ENCODE measurements at places on chromosomes 1 and 21.
A peak's percentile ranks its signal among the peaks of the same experiment; 100 is the strongest.

GRCh38 chr1:4660917-4661594, 6.6 kb downstream of the AJAP1 start:
- no peak for DNase-seq

DNA sequence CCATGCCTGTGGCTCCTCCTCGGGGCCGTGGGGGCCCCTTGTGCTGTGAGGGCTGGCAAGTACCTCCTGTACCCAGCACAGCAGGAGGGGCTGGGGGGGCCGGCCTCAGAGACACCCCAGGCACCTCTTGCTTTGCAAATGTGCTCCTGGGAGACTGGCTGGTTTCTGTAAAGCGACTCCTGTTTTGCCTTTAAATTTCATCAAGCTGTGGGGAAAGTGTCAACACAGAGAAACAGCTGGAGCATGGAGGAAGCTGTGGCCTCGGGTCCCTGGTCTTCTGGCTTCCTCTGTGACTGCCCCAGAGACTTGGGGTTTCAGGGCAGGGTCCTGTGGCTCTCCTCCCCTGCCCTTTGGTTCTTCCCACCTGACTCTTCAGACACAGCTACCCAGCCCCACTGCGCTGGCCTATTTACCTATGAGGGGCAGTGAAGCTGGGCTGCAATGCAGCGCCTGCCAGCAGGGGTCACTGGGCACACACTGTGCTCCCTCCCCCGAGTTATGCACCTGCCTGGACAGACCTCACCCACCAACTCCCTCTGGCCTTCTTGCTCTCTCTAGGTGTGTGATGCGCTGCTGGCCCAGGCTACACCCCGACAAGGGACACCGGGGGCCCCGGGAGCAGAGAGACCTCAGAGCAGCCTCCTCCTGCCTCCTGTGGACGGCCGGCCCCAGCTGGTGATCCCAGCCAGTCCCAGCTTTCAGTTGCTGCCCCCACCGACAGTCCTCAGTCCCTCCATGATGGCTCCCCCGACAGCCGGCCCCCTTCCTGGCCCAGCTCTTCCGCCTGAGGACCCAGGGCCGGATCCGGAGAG, 17.6 kb upstream of the PEX10 start:
- DNase-seq, result peak; percentile 28

DNA sequence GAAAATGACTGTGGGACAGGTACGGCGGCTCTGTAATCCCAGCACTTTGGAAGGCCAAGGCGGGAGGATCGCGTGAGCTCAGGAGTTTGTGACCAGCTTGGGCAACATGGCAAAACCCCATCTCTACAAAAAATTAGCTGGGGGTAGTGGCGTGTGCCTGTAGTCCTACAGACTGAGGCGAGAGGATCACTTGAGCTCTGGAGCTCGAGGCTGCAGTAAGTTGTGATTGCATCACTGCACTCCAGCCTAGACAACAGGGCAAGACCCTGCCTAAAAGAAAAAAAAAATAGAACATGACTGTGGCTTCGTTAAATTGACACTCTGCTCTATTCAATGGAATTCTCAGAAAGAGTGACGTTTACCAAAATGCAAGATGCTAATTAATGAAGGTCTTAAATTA, 3.9 kb upstream of the DBT start:
- DNase-seq, result no peak

DNA sequence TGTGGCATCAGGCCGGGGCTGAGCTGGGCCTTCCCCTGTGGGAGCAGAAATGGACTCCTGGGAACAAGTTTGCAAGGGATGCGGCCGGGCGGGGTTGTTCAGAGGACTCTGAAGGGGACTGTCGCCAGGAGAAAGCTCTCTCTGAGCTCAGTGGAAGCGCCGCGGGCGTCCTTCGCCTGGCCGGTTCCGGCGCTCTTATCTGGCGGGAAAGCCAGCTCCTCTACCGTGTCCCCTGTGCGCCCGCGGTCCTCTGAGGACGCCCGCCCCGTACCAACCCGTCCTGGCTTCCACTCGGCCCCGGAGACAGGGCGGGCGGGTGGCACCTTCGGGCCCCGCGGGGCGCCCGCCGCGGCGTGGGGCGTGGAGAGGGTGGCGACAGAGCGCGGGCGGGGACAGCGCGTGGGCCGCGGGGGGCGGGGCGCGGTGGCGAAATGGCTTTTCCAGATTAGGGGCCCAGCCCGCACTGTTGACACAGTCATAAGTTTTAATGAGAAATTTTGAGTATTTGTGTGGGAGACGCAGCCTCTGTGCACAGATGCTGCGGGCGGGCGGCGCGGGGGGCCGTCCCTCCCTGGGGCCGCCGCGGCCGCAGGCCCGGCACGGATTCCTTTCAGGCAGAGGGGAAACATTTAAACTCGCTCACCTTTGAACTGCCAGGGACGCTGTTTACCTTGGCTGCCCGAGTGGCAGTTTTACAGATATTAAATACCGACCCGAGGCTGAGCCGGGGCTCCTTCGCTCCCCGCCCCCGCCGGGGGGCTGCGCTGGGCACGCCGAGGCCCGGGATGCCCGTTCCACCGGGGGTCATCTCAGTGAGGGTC, 70.2 kb downstream of the FOXD2 start:
- DNase-seq, result peak; percentile 31

DNA sequence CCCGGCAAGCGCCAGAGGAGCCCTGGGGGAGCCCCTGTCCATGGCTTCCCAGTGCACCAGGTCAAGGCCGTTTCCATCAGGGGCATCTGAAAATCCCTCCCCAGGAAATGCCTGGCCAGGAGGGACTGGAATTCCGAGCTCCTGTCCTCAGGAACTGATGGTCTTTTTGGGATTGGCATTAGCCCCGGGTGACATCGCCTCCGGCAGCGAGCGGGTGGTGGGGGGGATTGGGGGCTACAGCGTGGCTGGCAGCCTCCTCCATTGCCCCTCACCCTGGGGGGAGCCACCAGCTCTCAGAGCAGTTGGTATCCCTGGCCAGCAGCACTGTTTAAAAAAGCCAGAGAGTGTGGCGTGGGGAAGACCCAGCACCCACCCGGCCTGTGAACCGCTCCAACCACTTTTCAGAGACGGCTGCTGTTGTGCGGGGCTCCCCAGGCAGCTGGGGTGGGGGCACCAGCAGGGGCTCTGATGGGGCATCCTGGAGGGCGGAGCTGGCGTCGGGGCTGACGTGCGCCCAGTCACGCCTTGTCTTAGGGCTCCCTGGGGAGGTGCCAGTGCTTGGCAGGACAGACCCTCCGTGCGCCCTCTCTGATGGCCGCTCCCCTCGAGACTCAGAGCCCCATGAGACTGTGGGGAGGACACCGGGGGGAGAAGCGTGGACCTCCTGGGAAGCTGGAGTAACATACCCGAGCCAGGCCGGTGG, 62.9 kb upstream of the TTC34 start:
- DNase-seq, result no peak

- DNase-seq, result no peak
Measured at GRCh38 chr21:15754640-15755039, 24.9 kb downstream of the USP25 start.

DNA sequence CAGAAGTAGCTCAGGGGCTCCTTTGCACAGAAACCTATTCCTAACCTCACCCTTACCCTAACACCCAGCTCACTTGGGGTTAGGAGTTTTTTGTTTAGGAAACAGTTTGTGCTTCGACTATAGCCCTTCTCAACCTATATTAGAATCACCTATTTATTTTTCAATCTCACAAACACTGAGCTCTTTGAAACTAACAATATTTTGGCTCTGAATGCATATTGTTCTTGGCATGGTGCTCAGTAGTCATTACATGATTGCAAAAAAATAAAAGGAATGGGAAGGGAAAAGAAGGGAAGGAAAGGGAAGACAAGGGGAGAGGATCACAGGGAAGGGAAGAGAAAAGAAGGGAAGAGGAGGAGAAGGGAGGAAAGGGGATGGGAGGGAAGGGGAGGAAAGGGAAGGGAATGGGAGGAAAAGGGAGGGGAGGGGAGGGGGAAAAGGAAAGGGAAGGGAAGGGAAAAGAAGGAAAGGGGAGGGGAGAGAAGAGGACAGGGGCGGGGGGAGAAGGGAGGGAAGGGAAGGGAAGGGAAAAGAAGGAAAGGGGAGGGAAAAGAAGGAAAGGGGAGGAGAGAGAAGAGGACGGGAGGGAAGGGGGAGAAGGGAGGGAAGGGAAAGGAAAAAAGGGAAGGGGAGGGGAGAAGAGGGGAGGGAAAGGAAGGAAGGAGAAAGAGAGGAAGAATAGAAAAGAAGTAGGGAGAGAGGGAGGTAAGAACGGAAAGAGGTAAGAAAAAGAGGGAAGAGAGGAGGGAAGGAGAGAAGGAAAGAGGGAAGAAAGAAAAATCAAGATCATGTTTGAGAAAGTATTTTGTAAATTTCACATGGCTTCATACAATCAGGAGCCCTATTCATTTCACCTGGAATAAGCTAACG, 484.1 kb upstream of the NFIA start:
- DNase-seq, result no peak

GRCh38 chr1:6322161-6322560, 61.3 kb upstream of the GPR153 start:
- DNase-seq, result no peak

GRCh38 chr1:3611170-3612019, at the start of gene MEGF6:
TSS of gene MEGF6 (minus strand) at chr1:3611508. CDS start at chr1:3611268, 240 bp downstream.
- peak; percentile 43 for DNase-seq

GRCh38 chr1:165852871-165853270, 25.5 kb downstream of the UCK2 start:
- DNase-seq, result no peak

DNA sequence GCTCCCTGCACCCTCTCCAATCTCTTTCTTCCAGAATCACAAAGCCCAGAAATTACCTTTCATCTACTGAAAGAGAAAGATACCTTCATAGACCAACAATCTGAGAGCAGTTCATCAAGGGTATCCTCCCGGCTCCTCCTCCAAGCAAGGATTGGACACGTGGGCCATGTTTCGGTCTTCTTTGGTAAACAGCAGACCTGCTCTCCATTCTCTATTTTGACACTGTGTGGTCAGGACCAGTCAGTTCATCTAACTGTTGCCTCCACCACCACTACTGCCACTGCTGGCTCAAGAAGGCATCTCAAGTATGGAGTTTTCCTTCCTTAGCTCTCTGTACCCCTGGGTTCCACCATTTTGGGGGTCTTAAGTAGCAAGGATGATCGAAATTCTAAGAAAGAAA, 8.0 kb upstream of the LELP1 start:
- DNase-seq, result no peak

GRCh38 chr1:185402930-185403329, 85.9 kb upstream of the IVNS1ABP start:
- DNase-seq, result no peak

DNA sequence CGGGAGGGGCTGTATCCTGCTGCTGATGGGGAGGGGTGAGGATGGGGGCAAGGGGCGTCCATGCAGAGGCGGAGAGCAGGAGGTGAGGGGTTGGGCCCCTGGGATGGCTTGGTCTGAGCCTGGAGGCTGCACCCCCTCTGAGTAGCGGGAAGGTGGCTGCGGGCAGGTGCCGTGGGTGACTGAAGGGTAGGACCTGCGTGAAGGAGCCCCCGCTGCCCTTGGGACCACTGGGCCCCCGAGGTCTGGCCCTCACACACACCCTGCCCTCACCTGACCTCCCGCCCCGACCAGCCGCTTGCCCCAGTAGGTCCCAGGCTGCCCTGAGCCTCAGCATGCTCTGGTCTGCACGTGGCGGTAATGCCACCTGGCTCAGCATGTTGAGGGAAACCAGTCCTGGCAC, 12.8 kb upstream of the SKI start:
- no peak for DNase-seq

GRCh38 chr1:63321785-63322113, 618 bp upstream of the FOXD3 start:
- no peak for DNase-seq

DNA sequence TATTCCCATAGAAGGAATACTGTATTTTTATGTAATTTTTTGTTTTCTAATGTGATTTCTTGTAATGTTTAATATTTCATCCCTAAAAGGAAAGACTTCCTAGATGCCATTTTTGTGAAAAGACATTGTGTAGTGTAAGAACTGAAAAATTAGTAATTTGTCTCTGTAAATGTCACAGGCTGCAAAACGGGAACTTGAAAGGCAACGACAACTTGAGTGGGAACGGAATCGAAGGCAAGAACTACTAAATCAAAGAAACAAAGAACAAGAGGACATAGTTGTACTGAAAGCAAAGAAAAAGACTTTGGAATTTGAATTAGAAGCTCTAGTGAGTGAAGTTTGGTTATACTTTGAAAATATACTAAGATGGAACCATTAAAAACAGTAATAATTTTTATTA, 132.2 kb downstream of the ITSN1 start:
- DNase-seq, result no peak

Measured in stimulated activated CD4-positive, alpha-beta T cell treated with anti-CD3 and anti-CD28 coated beads, Interleukin-1b, Interleukin-23, amount 100 ng/mL, for 48 hours (primary cell).